ENCODE measurements at places on chromosomes 13 and 19.
A peak's percentile ranks its signal among the peaks of the same experiment; 100 is the strongest.

GRCh38 chr19:28313633-28314032 is 899.3 kb downstream of the UQCRFS1 start:
- no peak for DNase-seq

GRCh38 chr19:55459950-55460657 is 1.3 kb downstream of the ISOC2 start:
- no peak for DNase-seq

GRCh38 chr19:52786078-52786463 is 520 bp downstream of the ZNF600 start:
- no peak for DNase-seq

DNA sequence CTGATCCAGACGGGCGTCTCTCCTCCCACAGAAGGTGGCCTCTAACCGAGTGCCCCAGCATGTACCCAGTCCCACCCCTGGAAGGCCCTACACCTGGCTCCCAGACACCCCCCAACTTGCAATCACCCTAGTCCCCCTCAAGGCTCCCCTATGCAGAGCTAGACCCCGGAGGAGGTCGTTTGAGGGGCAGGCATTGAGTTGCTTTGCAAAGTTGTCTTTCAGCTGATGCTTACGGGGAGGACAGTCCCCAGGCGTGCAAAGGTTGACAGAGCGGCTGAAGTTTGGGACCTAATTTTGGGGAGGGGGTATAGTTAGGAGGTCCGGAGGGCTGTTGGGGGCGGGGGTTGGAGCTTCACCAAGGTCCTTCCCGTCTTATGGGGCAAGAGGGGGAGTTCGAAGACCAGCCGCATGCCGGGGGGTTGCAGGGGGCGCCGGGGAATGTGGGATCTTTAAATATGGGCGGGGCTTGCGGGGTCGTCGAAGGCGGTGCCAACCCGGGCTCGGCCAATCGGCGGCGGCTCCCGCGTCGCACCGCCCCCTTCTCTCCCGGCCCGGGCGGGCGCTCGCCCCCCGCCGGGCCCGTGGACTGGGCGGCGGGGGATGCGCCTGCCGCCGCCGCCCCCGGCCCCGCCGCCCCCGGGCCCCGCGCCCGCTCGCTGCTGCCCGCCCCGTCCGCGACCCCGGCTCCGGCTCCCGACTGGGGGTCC is at the start of gene KCNN1:
TSS of gene KCNN1 (plus strand) at position 558 of the 707 bp plus-strand sequence. CDS start 6,782 bp downstream, outside the sequence.
- no peak for DNase-seq

- no peak for DNase-seq
Observed at GRCh38 chr13:50711131-50711815, 132.2 kb downstream of the DLEU7 start.

- DNase-seq = no peak
Observed at GRCh38 chr13:95426631-95427030, 125.4 kb upstream of the ABCC4 start.

DNA sequence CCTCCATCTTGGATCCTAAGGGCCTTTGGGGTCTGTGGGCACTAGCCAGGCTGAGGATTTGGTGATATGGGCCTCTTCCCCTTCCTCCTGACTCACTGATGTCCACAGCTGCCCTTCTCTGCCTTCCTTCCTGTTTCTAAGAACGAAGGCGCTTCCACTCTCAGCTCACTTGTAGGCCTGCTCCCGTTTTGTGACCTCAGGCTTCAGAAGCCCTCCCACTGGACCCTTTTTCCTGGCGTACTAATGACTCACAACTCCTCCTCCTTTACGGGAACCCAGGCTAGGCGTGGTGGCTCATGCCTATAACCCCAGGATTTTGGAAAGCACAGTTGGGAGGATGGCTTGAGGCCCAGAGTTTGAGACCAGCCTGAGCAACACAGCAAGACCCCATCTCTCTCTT is 55.6 kb downstream of the TMED1 start:
- DNase-seq = no peak

DNA sequence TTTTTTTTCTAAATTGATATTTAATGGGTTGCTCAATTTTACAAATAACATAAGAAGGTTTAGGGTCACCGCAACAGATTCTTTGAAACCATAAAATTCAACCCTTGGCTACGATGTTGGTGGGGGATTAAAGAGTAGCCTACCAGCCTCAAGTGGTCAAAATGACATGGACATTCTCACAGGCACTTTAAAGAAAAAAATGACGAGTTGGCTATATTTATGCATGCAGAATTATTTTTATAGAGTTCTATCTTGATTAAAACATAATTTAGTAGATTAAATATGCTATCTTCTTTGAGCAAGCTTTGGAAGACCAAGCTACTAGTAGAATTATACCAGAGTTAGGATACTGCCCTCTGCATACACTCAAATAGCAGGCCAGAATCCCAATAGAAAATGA is 293.0 kb downstream of the DCT start:
- DNase-seq = no peak

DNA sequence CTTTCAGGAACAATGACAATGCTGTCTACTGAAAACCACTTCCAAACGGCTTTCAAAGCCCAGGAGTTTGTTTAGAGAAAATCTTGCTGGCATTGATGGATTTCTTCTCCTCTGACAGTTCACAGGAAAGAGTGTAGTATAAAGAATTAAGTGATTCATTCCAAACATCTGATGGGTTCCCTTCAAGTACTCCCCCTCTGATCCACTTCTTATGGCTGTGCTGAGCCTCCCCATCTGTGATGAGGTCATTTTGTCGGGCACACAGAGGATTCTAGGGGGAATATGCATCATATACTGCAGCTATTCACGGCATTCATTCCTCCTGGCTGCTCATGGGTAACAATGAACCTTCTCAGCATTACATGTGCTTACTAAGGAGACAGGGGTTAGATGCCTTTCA is 107.9 kb downstream of the RGCC start:
- DNase-seq = no peak

- no peak for DNase-seq
Observed at GRCh38 chr19:5091018-5091683, 122.2 kb downstream of the KDM4B start.

DNA sequence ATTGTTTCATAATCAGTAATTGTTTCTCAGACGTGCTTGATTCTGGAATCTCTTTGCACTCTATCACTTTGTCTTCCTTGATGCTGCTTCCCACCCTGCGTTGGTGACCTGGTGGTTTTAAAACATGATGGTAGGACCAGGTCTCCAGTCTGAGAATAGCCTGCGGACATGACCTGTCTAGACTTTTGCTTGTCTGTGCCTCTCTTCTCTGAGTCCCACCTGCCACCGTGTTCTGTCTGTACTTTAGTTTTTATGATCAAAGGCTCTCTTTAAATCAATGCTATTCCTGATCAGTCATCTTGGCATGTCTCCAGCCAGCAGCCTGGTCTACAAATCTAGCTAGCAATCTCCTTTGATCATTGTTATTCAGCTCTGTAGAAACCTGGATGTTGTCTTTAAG is 933.9 kb downstream of the DIAPH3 start:
- DNase-seq = no peak

GRCh38 chr19:45215391-45216191 is 29.6 kb downstream of the EXOC3L2 start:
- no peak for DNase-seq

- no peak for DNase-seq
Observed at GRCh38 chr13:96373597-96373996, 283.7 kb downstream of the HS6ST3 start.

DNA sequence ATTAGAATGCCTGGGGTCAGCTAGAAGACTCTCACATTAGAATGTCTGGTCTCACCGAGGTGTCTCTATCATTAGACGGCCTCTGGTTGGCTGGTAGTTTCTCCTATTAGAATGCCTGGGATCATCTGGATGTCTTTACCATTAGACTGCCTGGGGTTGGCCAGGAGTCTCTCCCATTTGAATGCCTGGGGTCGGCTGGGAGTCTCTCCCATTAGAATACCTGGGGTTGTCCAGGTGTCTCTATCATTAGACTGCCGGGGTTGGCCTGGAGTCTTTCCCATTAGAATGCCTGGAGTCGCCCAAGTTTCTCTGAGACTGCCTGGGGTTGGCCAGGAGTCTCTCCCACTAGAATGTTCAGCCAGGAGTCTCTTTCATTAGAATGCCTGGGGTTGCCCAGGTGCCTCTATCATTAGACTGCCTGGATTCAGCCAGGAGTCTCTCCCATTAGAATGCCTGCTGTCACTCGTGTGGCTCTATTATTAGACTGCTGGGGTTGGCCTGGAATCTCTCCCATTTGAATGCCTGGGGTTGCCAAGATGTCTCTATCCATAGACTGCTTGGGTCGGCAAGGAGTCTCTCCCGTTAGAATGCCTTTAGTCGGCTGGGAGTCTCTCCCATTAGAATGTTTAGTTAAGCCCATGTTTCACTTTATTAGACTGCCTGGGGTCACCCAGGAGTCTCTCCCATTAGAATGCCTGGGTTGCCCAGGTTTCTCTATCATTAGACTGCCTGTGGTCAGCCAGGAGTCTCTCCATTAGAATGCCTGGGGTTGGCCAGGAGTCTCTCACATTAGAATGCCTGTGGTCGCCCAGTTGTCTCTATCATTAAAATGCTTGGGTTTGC is 1467.8 kb downstream of the UQCRFS1 start:
- DNase-seq = no peak

GRCh38 chr19:31144075-31144870 is 205.0 kb downstream of the TSHZ3 start:
- DNase-seq = no peak

- no peak for DNase-seq
Observed at GRCh38 chr13:102128216-102128810, 273.5 kb downstream of the FGF14 start.

GRCh38 chr13:98651744-98652143 is 74.8 kb upstream of the STK24 start:
- no peak for DNase-seq

DNA sequence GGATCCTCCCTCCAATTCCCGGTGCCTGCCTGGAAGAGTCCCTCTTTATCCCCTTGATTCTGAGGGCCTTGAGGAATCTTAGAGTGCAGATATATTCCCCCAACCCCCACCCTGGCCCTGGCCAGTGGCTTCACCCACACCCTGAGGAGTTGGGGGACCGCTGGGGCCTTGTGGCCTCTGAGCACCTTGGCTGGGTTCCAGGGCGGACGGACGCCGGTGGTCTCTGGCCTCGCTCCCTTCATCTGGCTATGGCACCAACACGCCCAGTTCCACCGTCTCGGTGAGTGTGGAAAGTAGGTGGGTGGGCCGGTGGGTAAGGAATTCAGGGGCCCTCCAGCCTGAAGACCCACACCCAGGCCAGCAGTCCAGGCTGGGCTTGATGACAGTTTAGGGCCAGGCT is 5.0 kb downstream of the MAST1 start:
- DNase-seq = no peak

- peak; percentile 60 for DNase-seq
Observed at GRCh38 chr13:99278200-99278599, 20.0 kb upstream of the GPR18 start.

GRCh38 chr13:32910530-32910929 is 105.7 kb upstream of the KL start:
- no peak for DNase-seq

DNA sequence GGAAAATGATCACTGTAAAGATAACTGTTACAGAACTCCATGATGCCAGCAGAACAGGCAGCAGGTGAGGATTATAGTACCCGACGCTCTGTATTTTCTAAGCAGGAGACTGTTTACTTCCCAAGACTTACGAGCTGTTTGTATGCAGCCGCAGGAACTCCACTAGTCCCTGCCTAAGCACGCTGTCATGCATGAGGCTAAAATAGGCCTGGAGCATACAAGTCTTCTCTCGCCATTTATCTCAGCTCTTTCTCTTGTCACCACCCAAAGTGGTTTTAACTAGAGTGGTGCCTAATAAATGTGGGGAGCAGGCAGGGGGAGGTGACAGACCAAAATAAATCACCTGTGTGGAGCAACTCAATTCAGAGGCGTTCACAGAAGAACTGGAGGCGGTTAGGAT is 175.8 kb downstream of the TDRD3 start:
- DNase-seq = no peak

- DNase-seq = no peak
Observed at GRCh38 chr13:31638577-31638976, 100.7 kb upstream of the RXFP2 start.

DNA sequence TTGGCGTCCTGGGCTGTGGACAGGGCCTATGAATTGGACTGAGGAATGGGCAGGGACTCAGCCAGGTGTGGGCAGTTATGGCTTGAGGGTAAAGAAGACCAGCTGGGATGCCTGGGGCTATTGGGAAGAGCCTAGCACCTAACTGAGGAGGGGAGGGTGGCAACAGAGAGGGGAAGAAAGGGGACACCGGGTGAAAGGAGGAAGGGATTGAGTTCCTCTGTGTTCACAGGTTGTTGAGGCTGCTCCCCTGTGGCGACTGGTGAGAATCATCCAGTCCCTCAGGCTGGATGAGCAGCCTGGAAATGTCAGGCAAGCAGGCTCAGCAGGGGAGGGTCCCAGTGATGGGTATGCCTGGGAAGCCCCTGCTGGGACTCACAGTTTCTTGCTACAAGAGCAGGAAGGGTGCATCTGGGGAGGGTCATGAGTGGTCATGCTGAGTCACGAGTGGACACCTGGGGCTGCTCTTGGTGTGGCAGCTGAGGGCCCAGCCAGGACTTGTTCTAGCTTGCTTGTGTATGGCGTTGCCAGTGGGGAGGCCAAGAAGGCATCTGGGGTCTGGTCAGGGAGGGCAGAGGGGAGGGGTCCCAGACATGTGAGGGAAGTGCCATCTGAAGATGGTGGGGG is 1.4 kb downstream of the ZNF324 start:
- DNase-seq = no peak

- DNase-seq = no peak
Observed at GRCh38 chr19:13726323-13726722, 38.0 kb upstream of the MRI1 start.

DNA sequence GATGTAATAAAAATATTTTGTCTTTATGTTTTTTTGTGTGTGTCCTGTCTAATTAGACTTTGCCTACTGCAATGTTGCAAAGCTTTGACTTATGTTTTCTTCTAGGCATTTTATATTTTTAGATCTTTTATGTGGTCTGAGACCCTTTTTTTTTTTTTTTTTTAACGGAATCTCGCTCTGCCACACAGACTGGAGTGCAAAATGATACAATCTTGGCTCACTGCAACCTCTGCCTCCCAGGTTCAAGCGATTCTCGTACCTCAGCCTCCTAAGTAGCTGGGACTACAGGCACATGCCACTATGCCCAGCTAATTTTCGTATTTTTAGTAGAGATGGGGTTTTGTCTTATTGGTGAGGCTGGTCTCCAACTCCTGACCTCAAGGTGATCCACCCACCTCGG is 8.5 kb upstream of the ZNF304 start:
- no peak for DNase-seq

DNA sequence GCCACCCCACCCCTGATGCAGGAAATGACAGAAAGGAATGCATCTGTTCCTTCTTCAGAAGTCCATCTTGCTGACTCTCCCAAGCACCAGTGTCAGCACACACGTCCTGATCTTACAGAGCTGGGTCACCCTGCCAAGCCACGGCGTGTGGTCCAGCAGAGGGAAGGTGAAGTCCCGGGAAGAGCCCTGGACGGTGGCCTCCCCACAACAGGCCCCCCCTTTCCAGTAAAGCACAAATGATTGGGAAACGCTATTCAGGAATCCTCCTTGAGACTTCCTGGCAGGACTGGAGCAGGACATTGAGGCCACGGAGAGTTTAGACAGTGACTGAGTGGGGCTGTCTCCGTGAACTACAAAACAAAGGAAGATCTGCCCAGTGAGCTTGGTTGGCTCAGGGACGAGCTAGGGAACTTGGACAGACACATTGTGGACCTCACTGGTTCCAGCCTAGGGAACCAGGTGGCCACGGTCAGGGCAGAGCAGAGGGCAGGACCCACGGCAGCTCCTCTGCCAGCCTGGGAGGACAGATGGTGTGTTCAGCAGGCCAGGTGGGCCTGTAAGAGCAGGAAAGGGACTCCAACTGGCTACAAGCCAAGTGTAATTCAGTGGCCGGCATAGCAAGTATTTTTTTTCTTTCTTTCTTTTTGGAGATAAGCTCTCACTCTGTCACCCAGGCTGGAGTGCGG is 41.7 kb downstream of the ELL start:
- DNase-seq = no peak

All from activated CD4-positive, alpha-beta T cell treated with anti-CD3 and anti-CD28 coated beads, Interleukin-2, Interleukin-6, amounts not matched to agents 100 ng/mL and 50 ng/mL, durations not matched to agents 16 hours and 8 hours (primary cell).